Islet precursor cell (in vitro differentiated cells): ENCODE measurements at places on chromosomes 16 and 17.
A peak's percentile ranks its signal among the peaks of the same experiment; 100 is the strongest.

DNA sequence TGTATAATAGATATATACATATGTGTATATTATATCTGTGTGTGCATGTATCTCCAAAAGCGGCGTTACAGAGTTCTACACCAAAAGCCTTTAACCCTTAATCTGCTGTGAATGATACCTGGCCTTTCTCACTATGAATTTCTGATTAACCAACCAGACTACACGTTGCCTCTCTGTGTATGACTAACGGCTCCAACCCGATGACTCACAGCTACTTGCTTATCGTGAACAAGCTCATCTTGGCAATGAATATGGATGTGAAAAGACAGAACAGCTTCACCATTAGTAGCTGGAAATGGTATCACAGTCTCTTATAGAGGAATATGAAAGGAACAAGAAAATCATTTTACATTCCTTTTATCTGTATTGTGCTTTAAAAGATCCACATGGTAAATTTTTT, 23.8 kb upstream of the ARHGAP44 start:
- no peak for DNase-seq

DNA sequence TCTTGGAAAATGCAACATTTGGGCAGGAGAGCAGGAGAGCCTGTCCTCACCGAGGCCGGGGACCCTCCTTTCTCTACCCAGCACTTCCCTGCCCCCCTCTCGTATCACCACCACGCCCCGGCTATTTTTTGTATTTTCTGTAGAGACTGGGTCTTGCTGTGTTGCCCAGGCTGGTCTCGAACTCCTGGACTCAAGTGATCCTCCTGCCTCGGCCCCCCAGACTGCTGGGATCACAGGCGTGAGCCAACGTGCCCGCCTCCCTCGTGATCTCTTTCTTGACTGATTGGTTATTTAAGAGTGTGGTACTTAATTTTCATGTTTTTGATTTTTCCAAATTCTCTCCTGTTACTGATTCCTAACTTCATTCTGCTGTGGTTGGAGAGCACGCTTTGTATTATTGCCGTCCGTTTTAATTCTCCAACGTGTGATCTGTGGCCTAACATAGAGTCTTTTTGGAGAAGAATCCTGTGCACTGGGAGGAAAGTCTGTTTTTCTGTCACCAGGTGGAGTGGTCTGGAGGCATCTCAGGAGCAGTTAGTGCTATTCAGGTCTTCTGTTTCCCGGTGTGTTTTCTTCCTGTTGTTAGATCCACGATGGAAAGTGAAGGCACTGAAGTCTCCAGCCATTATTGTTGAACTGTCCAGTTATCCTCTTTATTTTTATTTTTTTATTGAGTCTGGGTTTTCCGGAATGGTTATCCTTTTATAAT, 40.4 kb downstream of the ZNF778 start:
- no peak for DNase-seq

DNA sequence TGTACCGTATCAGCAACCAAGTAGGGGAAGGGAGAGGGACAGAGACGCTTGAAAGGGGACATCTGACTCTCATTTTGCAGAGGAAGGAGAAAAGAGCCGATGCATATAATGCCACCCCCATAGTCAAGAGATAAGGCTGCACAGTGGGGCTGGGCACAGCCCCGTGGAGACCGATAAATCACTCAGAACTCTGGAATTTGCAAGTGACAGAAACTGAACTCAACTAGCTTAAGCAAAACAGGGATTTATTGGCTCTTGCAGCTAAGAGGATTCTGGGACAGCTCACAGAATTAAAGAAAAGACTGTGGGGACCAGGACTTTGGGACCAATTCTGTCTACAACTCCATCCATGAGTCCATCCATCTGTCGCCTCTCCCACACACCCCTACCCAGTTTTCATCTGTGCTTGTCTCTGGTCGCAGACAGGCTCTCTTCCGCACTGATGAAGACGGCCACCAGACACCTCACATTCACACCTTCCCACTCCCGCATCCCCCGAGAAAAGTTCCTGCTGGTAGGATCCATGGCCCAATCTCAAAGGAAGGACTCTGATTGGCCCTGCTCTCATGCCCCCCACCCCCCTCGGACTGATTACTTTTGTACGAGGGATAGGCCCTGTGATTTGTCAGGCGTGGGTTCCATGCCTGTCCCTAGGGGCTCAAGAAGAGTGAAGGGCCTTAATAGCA, 105.9 kb upstream of the RPL38 start:
- DNase-seq: no peak

GRCh38 chr16:56830669-56831068, 34.3 kb upstream of the SLC12A3 start:
- DNase-seq: no peak

GRCh38 chr17:17959520-17960361, 12.5 kb downstream of the TOM1L2 start:
- DNase-seq: no peak

DNA sequence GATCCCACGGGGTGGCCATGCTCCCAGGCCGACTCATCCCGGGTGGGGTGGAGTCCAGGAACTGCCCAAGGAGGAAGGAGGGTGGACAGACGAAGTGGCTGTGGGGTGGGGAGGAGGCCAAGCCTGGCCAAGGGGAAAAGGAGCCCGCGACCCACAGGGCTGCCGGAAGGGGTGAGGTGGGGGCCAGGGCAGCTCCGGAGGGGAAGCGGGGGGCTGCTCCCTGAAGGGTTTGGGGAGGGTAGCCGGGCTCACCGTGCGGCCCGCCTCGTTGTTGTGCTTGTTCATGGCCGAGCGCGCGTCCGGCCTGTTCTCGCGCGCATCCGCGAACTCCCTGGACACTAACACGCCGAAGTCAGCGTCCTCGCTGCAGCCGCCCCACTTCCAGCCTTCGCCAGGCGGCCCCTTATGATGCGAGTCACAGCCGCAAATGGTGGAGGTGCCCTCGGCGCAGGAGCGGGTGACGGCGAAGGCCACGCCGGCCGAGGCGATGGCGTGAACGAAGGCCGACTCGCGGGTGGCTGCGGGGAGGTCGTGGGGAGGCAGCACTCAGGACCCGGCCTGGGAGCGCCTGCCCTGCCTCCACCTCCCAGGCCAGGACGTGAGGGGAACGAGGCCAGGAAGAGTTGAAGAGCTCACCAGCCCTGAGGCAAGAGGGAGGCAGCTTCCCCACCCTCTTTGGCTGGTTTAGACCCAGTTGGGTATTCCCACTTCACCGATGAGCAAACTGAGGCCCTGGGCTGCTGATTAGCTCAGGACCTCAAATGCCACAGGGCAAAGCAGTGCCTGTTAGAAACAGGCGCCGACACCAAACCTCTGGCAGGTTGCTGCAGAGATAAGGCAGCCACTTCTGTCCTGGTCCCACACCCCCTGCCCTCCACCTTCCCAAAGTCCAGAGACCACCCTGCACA, 48.7 kb downstream of the WNT3 start:
- peak; percentile 54 for DNase-seq

DNA sequence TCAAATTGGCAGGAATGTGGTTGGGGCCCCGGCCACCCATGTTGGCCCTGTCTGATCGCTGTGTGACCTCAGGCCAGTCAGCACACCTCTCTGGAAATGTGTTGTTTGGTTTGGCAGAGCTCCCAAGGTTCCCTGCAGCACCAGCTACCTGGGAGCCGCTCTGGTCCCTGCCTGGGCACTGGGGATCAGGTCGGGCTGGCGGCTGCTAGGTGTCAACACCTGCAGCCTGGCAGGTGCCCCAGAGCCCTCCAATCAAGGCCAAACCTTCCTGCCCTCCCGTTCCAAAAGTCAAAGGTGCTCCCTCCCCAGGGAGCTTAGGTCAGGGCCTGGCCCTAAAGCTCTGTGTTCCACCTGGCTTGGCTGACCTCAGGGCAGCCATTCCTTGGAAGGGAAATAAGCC, 55.9 kb downstream of the ZDHHC7 start:
- no peak for DNase-seq

- no peak for DNase-seq
Observed at GRCh38 chr16:57366544-57367040, 5.7 kb upstream of the CX3CL1 start.

DNA sequence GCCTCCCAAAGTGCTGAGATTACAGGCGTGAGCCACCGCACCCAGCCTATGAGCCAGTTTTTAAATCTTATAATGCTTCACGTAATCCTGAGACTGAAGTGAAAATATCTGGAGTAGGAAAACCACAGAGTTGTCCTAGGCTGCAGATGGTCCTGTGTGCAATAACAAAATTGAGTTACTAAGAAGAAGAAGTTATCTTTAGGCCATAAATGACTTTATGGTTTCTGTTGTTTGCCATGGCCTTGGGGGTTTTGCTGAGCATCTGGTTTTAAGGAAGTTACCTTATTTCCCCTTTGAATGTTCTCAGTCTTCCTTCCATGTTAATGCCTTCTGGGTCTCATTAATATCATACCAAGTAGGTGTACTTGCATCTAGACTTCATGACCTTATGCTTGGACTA, 16.5 kb downstream of the NMT1 start:
- no peak for DNase-seq

GRCh38 chr16:73171380-73171779, 123.5 kb upstream of the ZFHX3 start:
- peak; percentile 89 for DNase-seq

GRCh38 chr17:9203771-9204425, 182.6 kb downstream of the NTN1 start:
- no peak for DNase-seq

DNA sequence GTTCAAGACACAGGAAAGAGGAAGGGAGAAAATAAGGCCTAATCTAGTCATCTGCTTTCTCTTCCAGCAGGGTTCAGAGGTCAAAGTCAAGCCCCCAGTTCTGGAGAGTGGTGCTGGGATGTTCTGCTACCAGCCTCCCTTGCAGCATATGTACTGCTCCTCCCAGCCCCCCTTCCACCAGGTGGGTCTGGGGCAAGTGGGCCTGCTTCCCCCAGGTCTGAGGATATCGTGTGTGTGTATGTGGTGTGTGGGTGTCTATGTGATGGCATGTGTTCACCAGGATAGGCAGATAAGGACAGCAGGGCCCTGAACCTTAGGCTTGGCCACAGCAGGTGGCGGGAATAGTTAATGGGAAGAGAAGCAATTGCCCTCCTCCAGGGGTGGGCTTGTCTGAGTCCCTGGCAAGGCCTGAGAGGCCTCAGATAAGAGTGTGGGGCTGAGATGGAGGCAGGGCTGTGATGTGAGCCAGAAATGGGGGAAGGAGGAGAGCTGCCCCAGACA, 21.1 kb downstream of the FOXN1 start:
- no peak for DNase-seq

GRCh38 chr16:72126429-72126765, 32.8 kb downstream of the DHX38 start:
- DNase-seq: no peak

DNA sequence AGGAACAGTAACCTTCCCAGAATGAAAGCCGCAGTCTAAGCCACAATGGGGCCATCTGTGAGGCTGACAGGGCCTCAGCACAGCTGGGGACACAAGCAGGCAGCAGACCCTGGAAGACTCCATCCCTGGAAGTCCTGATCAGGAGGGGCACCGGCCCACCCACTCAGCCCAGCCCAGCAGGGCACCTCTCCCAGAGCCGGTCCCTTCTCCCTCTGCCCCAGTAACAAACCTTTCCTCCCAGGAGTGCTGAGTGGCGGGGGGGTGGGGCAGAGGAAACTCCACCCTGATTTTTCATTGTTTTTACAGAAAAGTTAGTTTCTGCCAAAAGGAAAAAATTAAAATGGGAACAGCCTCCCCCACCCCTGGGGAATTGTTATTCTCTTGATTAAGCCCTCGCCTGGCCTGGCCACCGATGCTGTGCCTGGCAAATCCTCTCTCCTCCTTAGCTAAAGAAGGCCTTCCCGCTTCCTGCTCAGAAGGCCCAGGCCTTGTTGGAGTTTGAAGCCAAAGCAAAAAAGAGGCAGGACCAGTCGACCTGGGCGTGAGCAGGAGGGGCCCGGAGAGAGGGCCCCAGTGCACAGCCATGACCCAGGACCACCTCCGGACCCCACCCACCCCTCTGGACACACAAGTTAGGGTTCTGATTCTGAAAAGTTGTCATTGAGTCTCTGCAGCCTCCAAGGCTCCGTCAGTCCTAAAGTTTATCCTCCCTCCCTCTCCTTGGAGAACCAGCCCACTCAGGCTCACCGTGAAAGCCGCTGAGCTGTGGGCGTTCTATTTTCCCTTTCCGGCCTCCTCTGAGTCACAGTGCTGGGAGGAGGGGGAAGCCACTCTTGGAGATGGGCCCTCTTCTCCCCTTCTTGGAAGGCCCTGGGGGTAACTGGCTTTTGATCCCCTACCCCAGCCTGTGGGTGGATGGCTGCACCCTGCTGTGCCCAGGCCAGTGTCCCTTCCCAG, 128.4 kb upstream of the TNRC6C start:
- peak; percentile 74 for DNase-seq

- no peak for DNase-seq
Observed at GRCh38 chr17:41892021-41892376, 26.8 kb downstream of the ACLY start.

DNA sequence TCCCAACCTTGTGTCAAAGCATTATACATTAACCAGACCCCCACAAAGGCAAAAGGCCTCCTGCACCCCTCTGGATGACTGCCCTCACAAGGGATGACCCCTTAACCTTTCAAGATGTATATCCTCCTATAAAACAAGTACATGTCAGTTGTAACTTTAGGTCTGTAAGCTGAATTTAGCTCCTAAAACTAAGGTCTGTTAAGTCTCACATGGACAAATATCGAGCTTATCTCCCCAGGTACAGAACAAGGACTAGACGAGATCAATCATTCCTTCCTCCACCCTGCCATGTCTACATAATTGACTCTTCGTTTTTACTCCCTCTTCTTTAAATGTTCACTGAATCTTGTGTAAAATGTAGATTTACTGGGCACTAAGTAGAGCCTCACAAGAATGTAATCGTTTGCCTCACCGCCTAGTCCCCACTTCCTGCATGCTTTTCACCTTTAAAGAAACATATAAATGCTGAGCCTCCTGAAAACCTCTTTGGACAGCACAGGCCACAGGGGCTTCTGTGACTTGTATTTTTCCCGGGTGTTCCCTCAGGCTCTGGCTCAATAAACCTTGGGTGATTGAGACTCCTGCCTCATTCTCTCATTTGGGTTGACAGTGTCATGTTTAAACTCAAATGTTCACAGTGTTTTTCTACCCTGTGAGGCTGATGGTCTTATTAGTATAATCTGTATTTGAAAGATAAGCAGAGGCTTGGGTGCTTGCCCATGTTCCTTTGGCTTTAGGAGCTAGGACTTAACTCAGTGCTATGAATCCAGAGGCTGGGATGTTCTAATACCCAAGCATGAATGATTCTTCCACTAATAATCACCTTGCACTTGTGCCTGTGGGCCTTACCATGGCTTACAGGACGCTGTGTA, 37.6 kb downstream of the MMD start:
- no peak for DNase-seq

GRCh38 chr17:2977157-2977556, 86.2 kb downstream of the OR1D5 start:
- DNase-seq: no peak

GRCh38 chr17:41029633-41030245, at the start of gene KRTAP1-4:
Gene KRTAP1-4, minus strand, starts transcription at chr17:41030195. Its CDS starts 117 bp downstream, at chr17:41030078.
- DNase-seq: peak; percentile 51
